Activated CD8-positive, alpha-beta memory T cell treated with anti-CD3 and anti-CD28 coated beads, Interleukin-2, amount 10 ng/mL, durations not matched to agents 7 days and 5 days (primary cell): ENCODE measurements at places on chromosomes 13 and 19.

DNA sequence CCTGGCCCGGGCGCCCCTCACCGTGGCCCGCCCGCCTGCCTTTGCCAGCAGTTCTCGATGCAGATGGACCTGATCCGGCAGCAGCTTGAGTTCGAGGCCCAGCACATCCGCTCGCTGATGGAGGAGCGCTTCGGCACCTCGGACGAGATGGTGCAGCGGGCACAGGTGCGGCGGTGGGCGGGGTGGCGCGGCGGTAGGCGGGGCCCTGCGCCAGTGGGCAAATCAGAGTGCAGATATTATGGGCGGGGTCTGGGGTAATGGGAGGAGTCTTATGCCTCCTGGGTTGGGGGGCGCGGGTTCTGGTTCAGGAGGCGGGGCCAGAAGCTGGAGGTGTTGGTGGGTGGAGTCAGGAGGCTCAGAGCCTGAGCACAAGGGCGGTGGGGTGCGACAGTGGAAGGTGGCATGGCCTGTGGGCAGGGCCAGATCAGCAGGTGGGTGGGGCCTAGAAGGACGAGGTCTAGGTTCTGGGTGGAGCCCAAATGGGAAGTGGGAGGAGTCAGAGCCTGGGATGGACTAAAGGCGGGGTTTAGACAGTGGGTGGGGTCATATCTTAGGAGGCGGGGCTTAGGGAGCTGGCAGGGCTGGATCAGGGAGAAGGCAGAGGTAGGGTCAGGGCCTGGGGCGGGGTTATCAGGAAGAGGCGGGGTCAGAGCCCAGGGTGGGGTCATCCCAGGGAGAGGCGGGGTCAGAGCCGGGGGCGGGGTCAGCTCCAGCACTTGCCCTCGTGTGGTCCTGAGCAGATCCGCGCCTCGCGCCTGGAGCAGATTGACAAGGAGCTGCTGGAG, 5.6 kb downstream of the APC2 start:
- DNase-seq = peak; percentile 74

- no peak for DNase-seq
These were observed 391.6 kb downstream of the HS6ST3 start for GRCh38 chr13:96481482-96481881.

DNA sequence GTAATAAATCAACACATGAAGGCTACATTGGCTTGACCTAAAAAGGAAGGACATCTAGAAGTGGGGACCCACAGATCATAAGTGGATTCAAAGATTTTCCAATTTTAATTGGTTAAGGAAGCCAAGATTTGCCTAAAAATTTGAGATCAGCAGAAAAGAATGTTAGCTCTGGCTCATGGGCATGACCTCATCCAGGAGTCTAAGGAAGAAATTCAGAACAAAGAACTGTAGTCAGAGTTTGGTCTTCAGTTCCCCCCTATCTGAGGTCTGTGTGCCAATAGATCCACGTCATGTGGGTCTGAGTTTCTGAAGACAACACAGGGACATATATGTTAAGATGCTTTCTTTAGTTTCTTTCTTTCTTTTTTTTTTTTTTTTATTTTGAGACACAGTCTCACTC, 648.8 kb upstream of the SPRY2 start:
- no peak for DNase-seq

DNA sequence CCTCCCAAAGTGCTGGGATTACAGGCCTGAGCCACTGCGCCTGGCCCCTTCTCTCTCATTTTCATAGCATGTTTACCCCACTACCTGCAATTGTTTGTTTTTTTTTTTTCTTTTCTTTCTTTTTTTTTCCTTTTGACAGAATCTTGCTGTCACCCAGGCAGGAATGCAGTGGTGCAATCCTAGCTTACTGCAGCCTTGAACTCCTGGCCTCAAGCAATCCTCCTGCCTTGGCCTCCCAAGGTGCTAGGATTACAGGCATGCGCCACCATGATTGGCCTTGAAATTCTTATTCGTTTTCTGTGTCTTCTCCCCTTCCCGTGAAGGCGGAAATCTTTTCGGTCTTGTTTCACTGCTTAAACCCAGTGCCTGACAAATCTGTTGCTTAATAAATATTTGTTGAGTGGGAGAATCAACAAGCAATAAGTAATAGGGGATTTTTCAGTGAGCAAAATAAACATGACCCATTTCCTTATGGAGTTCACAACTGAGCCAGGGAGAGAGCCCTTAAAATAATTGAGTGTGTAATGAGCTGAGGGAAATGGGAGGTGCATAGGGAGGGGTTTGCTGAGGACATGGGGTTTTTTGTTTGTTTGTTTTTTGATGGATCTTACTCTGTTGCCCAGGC, 1.8 kb upstream of the INSR start:
- no peak for DNase-seq

DNA sequence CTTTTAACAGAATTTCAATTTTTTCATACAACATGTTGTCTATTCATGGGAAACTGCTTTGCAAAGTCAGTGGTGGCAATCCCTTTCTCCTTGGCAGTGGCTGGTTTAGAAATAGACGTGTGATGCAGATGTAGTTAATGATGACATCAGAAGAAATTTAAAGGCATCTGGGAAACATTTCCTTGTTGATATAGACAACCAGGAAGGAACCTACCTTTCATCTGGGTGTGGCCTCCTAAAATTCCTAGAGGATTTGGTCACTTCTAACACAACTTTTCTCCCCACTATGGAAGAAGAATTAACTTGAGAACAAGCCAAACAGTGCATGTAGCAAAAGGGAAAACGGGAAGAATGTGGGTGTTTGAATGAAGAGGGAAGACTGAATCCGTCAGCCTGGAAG, 102.8 kb downstream of the EFNB2 start:
- no peak for DNase-seq

DNA sequence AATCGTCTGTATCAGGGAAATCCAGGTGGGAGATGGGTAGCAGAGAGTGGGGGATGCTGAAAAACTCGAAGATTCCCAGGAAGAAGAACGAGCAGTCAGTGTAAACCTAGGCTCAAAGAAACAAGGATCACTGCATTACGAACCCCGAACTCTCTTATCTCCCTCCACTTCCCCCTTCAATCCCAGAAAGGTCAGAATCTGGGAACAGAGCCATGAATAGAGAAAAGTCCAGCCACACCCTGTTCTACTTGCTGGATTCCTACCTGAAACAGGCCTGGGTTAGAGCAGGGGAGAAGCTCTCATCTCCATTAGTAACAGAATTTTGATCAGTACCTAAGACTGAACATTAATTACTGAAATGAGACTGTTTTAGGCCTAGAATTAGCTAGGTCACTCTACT, 24.4 kb downstream of the EPSTI1 start:
- DNase-seq = no peak

DNA sequence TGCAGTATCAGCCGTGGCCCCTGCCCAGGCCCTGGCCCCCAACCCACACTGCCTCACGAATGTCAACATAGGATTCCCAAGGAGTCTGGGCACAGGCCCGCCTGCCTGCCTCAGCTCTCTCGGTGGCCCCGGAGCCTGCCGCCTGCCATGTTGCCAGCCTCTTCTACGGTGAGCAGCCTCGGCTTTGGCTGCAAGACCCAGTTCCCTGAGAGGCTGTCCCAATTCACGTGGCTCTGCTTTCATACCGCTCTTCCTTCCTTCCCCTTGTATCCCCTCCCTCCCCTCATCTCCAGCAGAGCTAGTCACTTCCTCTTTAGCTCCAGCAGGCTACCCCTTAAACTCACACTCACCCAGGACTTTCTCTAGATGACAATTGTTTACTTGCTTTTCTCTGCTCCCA, 42.7 kb downstream of the SERP2 start:
- no peak for DNase-seq

DNA sequence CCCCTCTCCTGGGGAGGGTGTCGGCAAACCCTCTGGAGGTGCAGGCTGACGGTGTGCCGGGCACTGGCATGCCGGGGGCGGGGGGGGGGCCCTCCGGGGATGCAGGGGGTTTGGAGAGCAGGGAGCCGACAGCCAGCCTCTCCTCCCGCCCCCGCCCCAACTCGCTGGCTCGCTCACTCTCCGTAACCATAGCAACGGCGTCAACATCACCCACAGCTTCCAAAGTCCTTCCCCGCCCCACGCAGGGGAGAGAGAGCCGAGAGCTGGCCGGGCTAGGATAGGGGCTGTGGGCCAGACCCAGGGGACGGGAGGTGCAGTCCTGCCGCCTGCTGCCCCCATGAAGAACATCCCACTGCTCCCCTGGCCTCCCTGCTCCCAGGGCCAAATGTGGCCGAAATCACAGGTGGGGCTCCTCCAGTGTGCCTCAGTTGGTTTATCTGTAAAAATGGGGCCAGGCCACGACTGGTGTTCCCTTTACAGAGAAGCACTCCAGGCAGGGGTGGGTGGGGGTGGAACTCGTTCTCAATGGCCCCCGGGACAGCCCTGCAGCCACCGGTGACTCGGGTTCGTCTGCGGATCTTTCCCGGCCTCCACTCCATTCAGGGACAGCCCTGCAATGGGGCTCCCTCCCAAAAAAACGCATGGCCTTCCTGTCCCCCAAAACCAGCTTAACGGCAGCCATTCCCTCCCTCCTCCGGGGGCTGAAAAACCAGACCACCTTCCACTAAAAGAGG, 3.2 kb downstream of the KLF16 start:
- no peak for DNase-seq

DNA sequence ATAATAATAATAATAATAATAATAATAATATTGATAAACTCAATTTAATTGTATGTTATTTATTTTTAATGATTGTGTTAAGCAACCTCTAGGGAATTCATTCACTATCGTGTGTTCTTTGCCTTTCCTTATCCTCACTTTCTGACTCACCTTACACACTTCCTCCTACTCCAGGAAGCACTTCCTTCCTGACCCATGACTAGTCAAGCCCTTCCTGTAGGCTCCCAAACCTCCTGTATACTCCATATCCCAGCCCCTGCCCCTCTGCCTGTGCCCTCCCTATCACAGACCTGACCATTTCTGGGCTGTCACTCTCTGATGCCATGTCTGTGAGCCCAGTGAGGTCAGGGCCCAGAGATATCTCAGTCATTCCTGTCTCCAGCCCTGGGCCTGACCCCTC, 7.6 kb downstream of the LGALS4 start:
- no peak for DNase-seq

DNA sequence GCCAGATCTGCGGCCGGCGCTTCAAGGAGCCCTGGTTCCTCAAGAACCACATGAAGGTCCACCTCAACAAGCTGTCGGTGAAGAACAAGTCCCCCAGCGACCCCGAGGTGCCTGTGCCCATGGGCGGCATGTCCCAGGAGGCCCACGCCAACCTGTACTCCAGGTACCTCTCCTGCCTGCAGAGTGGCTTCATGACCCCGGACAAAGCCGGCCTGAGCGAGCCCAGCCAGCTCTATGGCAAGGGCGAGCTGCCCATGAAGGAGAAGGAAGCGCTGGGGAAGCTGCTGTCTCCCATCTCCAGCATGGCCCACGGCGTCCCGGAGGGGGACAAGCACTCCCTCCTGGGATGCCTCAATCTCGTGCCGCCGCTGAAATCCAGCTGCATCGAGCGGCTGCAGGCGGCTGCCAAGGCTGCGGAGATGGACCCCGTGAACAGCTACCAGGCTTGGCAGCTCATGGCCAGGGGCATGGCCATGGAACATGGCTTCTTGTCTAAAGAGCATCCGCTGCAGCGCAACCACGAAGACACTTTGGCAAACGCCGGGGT, 72.6 kb downstream of the ZNF536 start:
- DNase-seq = no peak

DNA sequence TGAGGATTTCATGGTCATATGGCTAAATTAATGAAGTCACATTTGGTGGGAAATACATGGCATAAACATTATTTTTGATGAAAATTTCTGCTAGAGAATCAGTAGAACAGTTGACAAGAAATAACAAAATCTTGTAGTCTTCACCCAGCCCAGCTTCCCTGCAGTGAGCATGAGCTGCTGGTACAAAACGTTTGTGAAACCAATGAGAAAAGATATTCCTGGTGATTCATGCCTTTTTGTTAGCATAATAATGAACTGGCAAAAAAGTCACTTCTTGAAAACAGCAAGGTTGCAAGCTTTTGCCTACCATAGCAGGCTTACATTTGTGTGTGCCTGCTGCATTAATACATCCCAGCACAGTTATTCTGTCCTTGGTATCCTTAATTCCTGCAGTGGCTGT, 475.9 kb upstream of the HTR2A start:
- no peak for DNase-seq
